ENCODE measurements at places on chromosomes 3 and 15.

- no peak overlapping the region for H3K27ac ChIP-seq
- no peak overlapping the region for H3K4me3 ChIP-seq
- H3K36me3 ChIP-seq: no peaks in the 10 kb centered on the region
- H3K4me1 ChIP-seq: no peaks in the 10 kb centered on the region
- no peak for DNase-seq
These were observed 4.5 kb upstream of the WWTR1 start for GRCh38 chr3:149662240-149662887.

DNA sequence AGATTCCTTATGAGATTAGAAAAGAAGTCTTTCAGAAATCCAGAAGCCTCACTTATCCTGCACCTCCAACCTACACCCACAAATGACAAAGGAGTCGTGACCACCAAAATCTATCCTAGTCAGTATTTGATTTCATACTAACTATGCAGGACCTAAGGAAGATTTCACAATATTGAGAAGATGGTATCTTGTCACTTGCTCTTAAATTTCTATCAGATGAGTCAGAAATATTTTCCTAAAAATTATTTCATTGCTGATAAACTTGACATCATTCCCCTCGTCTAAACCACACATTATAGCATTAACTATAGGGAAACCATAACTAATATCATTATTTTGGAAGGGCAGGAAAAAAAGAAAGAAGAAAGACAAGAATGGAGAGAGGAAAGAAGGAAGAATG lies 138.0 kb upstream of the THBS1 start:
- H3K27ac ChIP-seq: no peak overlapping the region
- no peaks in the 10 kb centered on the region for H3K36me3 ChIP-seq

GRCh38 chr15:80580106-80580505 lies 115.0 kb upstream of the ABHD17C start:
- H3K4me1 ChIP-seq: no peaks in the 10 kb centered on the region
- DNase-seq: peak; percentile 67
- no peak overlapping the region for H3K4me3 ChIP-seq
- H3K27me3 ChIP-seq: no peaks in the 10 kb centered on the region
- H3K27ac ChIP-seq: peak overlapping the region; percentile 71

DNA sequence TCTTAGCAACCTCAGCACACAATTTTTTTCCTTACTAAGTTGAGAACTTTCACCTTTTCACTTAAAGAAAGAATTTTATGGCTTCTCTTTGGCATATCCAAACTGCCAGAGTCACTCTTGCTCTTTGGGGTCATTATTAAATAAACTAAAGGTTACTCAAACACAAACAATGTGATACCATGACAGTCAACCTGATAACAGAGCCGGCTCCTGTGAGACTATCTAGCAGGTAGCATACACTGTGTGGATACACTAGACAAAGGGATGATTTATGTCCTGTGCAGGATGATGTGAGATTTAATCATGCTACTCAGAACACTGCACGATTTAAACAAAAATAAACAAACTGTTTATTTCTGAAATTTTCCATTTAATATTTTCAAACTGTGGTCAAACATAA lies 35.6 kb downstream of the LRRFIP2 start:
- DNase-seq: no peak
- H3K27ac ChIP-seq: no peak overlapping the region
- H3K36me3 ChIP-seq: no peaks in the 10 kb centered on the region
- no peak overlapping the region for H3K4me3 ChIP-seq
